ENCODE measurements at places on chromosomes 16 and 17. TPM values are rescaled to one million over a fixed set of nuclear protein-coding genes. Genes with fewer than 3 reads are reported as not detected.

GRCh38 chr17:58341861-58342475 is 10.0 kb downstream of the SUPT4H1 start:
- no peak for DNase-seq

GRCh38 chr17:82231562-82232321 is 2.9 kb downstream of the SLC16A3 start:
- DNase-seq: peak; percentile 62

DNA sequence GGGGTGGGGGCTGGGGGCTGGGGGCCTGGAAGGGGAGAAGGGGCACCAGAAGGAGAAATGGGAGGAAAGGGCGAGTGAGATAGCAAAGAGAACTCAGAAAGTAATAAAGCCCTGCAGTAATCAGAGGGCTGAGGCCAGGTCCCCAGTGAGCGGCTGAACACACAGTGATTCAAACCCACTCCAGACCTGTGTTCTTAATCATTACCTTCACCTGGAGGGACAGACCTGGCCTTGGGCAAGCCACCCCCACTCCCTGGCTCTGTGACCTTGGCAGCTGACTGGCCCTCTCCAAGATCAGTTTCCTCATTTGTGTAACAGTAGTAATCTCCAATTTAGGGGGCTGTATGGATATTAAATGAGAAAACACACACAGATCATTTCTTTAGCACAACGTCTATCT is 150.4 kb downstream of the WWOX start:
- no peak for DNase-seq

TM4SF5 gene
- not detected for total RNA-seq

RANBP10 gene
- 3.6 TPM for total RNA-seq

TNFSF13 gene
- 3.2 TPM for total RNA-seq

PPP1R27 gene
- not detected for total RNA-seq

MYL4 gene
- not detected for total RNA-seq

SLC2A4 gene
- total RNA-seq: not detected

DHX8 gene
- total RNA-seq: 53.7 TPM

GRCh38 chr17:17749921-17750320 is 68.7 kb downstream of the RAI1 start:
- DNase-seq: peak; percentile 28

TBC1D28 gene
- not detected for total RNA-seq

- DNase-seq: no peak
These were observed 5.7 kb upstream of the SULT1A2 start for GRCh38 chr16:28602529-28602928.

- DNase-seq: no peak
These were observed 7.6 kb upstream of the PGAP6 start for GRCh38 chr16:389352-389751.

DPEP2 gene
- total RNA-seq: not detected

DNA sequence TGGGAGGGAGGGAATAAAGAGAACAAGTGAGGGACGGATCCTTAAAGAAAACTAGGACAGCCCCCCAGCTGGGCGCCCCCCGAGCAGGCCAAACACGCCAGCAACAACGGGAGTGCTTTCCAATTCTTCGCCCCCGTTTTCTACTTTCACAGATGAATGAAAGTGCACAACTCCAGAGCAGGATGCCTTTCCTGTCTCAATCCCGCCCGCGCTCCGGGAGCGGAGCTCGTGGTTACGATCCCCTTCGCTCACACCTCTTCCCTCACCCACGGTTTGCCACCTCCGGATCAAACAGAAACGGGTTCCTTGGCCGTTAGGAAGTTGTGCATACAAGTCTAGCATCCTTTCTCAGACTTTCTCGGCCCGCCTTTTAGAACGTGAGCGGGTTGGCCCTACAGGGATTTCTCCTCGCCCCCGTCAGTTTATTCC is 680 bp downstream of the SKA2 start:
- DNase-seq: peak; percentile 70

DNA sequence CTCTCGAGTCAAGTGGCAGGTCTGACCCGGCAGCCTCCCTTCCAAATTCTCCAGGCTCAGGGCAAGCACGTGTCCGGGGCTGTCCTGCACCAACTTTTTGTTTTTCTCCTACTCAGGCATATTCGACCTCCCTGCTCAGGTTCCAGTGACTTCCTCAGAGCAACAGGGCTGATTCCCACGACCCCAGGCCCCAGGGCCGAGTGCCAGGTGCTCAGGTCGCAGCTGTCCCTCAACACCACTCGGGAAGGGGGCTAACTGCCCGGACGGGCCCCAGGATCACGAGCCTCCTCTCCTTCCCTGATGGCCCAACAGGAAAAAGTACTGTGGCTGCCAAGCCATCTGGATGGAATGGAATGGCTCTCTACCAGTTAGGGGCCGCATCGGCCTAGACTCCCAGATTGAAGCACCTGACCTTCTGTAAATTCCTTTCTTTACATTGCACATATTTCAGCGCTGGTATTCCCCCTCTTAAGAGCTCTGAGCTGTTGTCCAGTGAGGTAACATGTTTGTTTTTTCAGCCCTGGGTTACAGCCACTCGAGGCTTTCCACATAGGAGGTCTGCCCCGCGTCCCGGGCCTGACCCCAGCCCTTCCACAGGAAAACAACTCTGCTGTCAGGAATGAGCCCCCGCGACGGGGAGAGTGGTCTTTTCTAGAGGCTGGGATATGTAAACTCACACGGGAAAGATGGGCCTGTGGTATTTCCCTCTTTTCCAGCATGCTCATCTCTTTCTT is 25.0 kb downstream of the NXN start:
- DNase-seq: no peak

KRT9 gene
- not detected for total RNA-seq

LYZL6 gene
- total RNA-seq: not detected

DNA sequence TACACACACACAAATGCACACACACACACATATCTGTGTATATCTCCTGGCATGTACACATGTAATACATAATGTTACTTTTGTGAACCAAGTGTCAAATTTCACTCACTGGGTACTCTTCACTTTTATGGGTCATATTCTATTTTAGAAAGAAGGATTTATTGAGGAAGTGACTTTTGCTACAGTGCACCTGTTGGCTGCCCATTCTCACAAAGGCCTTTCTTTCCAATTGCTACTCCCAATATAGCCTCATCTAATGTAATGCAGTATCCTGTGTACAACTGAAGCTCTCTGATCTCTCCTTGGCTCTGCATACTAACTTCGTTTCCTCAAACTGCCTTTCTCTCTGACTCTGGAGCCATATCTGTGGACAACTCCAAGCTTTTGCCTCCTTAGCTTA is 107.5 kb downstream of the ABCA8 start:
- DNase-seq: no peak

GRCh38 chr17:43543300-43543699 is 2.8 kb downstream of the ETV4 start:
- DNase-seq: no peak

All from M059J (cell line).